Activated naive CD4-positive, alpha-beta T cell treated with anti-CD3 and anti-CD28 coated beads, Interleukin-2, amount 50 U/mL, for 16 hours (primary cell): ENCODE measurements at places on chromosomes 5 and 9.
A peak's percentile ranks its signal among the peaks of the same experiment; 100 is the strongest.

- DNase-seq, result no peak
These were observed 174.9 kb upstream of the MVB12B start for GRCh38 chr9:126151686-126152134.

DNA sequence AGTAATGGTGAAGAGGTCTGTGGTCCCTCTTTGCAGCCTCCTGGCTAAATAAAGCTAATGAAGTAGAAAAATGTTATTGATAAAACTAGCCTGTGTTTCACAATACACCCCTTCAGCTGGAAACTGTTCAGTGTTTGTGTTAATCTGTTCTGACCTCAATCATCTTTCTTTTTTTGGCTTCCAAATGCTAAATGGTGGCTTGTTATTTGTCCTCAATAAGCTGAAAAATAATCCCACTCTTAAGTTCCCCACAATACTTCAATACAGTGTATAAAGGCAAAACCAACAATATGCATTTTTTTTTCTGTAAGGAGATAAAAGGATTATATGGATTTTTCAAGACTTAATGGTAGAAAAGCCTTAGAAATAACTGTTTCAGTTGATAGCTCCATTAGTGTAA lies 560.5 kb downstream of the TUSC1 start:
- DNase-seq, result no peak

DNA sequence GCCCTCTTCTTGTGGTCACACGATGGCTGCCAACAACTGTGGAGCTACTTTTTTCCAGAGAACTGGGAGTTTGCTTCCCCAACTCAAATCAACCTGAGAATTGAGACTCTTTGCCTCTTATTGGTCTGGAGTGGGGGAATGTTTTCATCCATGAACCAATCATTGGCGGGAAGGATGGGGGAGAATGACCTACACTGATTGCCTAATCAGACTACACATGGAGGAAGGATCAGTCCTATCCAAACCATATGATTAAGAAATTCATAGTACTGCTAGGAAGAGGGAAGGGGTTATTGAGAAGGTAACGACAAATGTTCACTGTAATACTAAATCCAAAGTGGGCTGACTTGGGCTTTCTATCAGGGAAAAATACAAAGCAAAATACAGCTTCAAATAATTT lies 7.9 kb upstream of the KIF2A start:
- DNase-seq, result no peak

- DNase-seq, result no peak
These were observed 1174.2 kb upstream of the C9orf72 start for GRCh38 chr9:28747351-28747985.

- peak; percentile 9 for DNase-seq
These were observed 1.0 kb downstream of the MRPS2 start for GRCh38 chr9:135501261-135502167.

DNA sequence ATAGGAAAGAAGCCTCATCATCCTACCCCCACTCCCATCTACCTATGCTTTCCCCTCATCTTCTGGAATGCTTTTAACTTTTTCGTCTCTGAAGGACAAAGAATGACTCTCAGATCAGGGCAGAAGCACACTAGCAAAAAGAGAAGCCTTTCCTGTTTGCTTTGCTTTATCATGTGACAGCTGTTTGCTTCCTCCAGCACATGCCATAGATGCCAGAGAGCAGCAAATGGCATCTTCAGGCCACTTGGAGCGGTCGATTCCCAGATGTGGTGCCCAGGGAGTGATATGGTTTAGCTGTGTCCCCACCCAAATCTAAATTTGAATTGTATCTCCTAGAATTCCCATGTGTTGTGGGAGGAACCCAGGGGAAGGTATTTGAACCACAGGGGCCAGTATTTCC lies 294.8 kb downstream of the GADD45G start:
- no peak for DNase-seq

DNA sequence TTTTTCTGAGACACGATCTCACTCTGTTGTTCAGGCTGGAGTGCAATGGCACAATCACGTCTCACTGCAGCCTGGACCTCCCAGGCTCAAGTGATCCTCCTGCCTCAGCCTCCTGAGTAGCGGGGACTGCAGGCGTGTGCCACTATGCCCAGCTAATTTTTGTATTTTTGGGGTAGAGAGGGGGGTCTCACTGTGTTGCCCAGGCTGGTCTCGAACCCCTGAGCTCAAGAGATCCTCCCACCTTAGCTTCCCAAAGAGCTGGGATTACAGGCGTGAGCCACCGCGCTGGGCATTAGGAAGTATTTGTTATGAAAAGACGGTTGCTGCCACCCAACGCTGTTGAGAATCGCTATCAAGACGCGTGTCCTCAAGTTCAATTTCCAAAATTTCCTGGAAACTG lies 180.9 kb upstream of the TBCA start:
- DNase-seq, result no peak

GRCh38 chr5:138955671-138956295 lies 80.6 kb upstream of the LRRTM2 start:
- DNase-seq, result no peak
